Iris pigment epithelial cell (primary cell): ENCODE measurements at places on chromosomes 6 and 20.

- no peak for DNase-seq
Observed at GRCh38 chr20:3867802-3868201, 21.2 kb downstream of the MAVS start.

DNA sequence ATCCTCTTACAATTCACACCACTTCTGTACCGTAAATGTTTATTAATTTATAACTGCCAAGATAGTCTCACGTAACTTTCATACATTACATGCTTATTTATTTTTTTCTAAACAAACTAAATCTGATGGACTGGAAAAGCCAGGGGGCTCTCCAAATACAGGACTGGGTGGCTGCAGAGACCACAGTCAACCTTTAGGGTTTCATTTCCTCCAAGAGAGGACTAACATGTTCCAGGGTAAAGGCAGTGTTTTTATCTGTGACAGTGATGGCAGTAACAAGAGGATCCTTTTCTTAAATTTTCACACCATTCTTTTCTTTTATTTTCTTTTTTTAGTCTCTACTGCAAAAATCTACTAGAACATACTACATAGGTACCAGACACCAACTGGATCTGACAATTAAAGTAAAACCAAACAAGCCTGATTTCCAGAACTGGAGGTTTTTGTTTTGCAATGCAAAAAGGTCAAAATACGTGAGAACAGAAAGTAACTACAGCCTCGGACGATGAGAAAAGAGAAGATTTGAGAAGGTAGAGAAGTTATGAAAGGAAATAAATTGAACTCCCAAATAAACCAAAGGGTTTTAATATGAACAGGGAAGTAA lies 1.2 kb downstream of the LMBRD1 start:
- DNase-seq = peak; percentile 6

DNA sequence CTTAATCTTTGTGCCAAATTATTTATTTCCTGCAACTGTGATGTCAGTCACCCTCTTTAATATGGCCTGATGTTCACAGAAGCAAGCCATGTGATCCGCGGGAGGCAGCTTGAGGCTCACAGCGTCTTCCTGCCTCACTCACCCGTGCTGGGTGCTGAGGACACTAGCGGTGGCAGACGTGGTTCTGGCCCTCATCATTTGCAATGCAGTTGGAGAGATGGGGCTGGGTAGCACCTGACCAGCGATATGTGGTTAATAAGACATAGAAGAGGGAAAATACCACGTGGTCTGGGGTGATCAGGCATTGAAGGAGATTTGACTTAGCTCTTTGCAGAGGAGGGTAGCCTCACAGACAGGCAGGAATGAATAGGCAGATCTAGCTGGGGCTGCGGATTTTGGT lies 264.7 kb downstream of the TMEM242 start:
- no peak for DNase-seq

GRCh38 chr20:54995553-54995952 lies 520.2 kb downstream of the DOK5 start:
- no peak for DNase-seq

- DNase-seq = no peak
Observed at GRCh38 chr6:165119231-165120020, 190.0 kb downstream of the C6orf118 start.

DNA sequence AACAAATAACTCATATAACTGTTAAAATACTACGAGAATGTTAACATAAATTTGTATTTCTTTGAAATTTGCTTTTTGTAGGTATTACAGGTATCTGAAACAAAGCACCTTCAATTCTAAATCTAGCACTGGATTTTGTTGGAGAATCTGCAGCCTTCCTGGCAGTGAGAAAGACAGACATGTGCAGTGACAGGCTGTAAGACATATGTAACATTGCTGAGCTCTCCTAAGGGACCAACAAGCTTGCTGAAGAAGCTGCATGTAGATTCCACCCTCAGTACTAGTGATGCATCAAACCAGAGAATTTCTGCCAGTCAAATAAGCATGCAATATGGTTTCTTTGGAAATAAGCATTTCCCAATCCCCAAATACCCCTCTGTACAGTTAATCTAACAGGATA lies 20.5 kb upstream of the KIAA1586 start:
- no peak for DNase-seq

DNA sequence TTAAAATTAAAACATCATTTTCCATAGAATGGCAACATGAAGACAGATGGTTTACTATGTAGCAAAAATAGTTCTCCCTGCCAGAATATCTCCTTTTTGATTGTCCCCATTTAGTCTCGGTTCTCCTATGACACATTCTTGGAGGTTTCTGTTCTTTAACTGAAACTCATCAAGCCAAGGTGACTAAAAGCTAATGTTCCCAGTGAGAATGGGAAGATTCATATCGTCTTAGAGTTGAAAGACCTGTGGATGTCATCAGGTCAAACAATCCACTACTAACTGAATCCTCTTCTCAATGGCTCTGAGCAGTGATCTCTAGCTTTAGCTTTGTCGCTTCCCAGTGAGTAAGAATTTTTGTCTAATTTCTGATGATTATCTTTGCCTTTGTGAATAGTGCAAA lies 1.3 kb upstream of the DOK5 start:
- no peak for DNase-seq
